ENCODE measurements at places on chromosomes 6 and 20. TPM values are rescaled to one million over a fixed set of nuclear protein-coding genes. Genes with fewer than 3 reads are reported as not detected.

CEP85L gene
- 51.4 TPM for total RNA-seq

MOG gene
- total RNA-seq = not detected

CLVS2 gene
- total RNA-seq = not detected

GRCh38 chr6:157571269-157571668 lies 190.3 kb downstream of the ZDHHC14 start:
- H3K27ac ChIP-seq = no peak overlapping the region
- H3K4me1 ChIP-seq = peaks cover 24% of the 10 kb centered on the region
- DNase-seq = no peak
- H3K36me3 ChIP-seq = peaks cover 7% of the 10 kb centered on the region

DNA sequence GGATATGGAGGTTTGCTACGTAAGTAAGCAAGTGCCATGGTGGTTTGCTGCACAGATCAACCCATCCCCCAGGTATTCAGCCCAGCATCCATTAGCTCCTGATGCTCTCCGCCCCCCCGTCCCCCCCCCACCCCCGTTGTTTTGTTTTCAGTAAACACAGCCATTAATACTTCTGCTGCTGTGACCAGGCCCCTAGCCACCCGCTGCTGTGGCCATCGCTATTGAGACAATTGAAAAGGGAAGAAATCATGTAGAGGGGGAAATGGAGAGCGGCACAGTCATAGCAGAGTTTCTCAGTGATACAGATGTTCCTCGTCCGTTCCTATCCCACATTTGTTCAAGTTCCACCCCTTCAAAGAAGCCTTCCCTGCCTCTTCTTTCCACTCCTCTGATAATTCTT lies 24.9 kb downstream of the SLC35D3 start:
- H3K27me3 ChIP-seq = peaks cover 18% of the 10 kb centered on the region
- H3K4me3 ChIP-seq = no peak overlapping the region
- no peaks in the 10 kb centered on the region for H3K36me3 ChIP-seq
- no peaks in the 10 kb centered on the region for H3K4me1 ChIP-seq
- DNase-seq = no peak

DNA sequence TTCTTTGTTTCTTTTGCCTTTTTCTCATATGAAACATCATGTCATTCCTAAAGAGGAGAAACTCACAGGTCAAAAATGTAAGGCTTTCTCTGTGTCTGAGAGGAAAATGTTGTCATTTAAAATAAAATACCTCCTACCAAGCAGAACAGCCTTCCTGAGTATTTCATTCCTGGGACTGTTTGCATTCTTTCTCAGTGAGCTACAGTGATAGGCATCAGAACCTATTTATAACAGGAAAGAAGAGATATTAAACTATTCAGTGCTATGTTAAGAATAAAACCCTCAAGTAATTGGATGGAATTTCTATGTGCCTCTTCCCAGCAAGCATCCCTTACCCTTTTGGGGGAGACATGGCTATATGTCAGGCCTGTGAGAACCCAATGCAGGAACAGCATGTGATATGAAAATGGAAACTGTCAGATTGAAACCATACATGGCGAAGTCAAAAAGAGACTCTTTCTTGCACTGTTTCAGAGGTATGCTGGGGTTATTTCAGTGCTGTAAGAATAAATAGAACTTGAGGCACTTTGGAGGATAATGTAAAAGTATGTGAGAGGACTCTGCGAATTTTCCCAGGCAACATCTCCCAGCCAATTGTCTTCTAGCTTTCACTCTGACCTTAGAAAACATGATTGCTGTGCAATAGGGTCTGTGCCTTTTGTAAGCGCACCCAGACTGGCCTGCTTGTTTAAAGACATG lies 133.8 kb upstream of the CCN2 start:
- H3K27me3 ChIP-seq = peaks cover 2% of the 10 kb centered on the region
- H3K4me1 ChIP-seq = no peaks in the 10 kb centered on the region
- DNase-seq = no peak
- no peak overlapping the region for H3K4me3 ChIP-seq

- no peaks in the 10 kb centered on the region for H3K36me3 ChIP-seq
- peaks cover 6% of the 10 kb centered on the region for H3K27me3 ChIP-seq
- no peak overlapping the region for H3K27ac ChIP-seq
Observed at GRCh38 chr6:90695316-90695715, 108.4 kb upstream of the MAP3K7 start.

DNA sequence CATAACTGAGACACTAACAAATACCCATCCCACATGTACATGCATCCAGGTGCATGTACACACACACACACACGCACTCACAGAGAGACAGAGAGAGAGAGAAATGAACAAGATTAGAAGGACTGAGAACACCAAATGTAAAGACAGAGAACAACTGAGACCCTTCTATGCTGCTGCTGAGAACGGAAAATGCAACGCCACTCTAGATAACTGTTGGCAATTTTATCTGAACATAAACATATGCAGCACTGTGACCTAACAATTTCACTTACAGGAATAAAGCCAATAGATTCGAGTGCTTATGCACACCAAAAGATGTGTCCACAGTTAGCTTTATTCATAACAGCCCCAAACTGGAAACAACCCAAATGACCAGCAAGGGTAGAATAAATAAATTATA lies 103.8 kb upstream of the LY86 start:
- H3K4me1 ChIP-seq = no peaks in the 10 kb centered on the region
- no peak overlapping the region for H3K27ac ChIP-seq
- no peak overlapping the region for H3K4me3 ChIP-seq
- no peak for DNase-seq

- H3K36me3 ChIP-seq = no peaks in the 10 kb centered on the region
- H3K4me1 ChIP-seq = no peaks in the 10 kb centered on the region
- no peak overlapping the region for H3K27ac ChIP-seq
- DNase-seq = no peak
Observed at GRCh38 chr6:168192195-168192900, 113.3 kb upstream of the FRMD1 start.

Data from activated T-helper 1 cell treated with anti-CD3 and anti-CD28 coated beads, Interleukin-12 subunit alpha, Interleukin-12 subunit beta, Interleukin-2, Interleukin-4 antibody, amounts not matched to agents 30 ng/mL and 10 ng/mL and 1 ng/mL, durations not matched to agents 14 hours and 24 hours and 36 hours (primary cell).